NB4 (cell line): ENCODE measurements at places on chromosomes 5 and 9.
A peak's percentile ranks its signal among the peaks of the same experiment; 100 is the strongest.

DNA sequence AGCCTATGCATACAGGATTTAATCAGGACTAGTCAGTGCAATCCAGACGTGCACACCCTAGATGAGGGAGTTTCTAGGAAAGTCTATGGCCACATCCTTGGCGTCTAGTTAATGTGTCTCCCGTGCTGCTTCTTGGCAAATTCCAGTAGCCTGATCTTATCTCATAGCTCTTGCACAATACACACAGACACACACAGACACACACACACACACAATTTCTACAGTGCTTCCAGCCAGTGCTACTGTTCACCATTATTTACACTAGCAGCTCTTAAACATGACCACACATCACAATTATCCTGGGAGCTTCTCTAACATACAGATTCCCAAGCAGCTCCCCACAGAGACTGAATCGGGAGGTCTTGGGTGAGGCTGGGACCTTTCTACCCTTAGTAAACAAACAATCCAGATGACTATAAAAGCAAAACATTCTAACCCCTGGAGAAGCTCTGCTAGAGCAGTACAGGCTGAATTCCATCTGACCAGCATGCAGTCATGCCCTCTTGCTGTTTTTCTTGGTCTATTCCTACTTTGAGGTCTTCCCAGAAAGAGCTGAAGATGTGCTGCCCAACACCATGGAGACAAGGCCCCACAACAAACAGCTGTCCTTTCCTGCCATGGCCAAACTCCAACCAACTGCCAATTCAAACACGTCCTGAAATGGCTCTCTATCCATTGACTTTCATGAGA is 236.6 kb downstream of the DEPDC1B start:
- DNase-seq: no peak

DNA sequence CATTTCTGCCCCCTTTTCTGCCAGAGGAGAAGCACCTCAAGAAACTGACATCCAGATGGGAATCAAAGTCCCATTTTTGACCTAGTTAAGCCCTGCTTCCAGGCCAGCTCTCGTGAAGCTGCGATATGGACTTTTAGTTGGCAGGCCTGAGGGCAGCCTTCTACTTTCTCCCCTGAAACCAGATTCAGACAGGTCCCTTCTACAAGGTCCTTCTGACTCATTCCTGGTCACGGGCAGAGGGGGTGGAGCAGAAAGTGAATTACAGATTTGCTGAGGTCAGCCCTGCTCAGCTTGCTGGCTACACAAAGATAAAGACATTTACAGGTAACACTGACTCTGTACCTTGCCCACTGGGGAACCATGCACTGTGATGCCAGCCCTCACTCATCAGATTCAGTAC is 52.8 kb upstream of the TUT7 start:
- DNase-seq: no peak

GRCh38 chr5:136145030-136145429 is 12.4 kb downstream of the SMAD5 start:
- no peak for DNase-seq

GRCh38 chr9:78004478-78005229 is 27.0 kb downstream of the GNAQ start:
- peak; percentile 50 for DNase-seq

DNA sequence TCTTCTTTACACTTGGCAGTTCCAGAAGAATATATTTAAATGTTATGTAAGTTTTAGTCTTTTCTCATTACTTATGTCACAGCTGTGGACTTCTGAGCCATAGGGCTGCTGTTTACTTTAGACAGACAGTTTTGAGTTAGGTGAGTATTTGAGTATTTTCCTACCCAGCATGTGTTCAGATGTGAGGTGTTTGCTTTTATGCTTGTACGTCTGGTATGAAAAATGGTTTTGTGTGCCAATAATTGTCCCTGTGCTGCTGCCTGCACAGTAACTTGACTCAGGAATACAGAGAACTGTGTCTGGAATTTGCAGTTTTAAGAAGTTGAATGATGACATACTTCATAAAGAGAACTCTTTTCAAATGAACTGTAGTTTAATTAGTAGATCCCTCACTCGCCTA is 20.8 kb downstream of the MEGF10 start:
- no peak for DNase-seq

DNA sequence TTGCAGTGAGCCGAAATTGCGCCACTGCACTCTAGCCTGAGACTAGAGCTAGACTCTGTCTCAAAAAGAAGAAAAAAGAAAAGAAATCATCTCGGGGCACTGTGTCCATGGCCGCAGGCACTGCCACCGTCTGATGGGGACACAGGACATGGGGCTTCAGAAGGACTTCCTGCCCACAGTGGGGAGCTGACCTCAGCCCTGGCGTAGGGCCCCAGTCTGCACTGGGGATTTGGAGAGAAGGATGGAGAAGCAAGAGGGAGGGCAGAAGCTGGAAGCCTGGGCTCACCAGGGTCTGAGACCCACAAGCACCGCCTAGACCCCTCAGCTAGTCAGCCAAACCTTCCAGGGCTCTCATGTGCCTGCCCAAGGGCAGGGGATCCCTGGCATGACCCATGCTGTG is 4.1 kb upstream of the SARDH start:
- DNase-seq: no peak

- no peak for DNase-seq
Measured at GRCh38 chr9:38350529-38350928, 42.0 kb upstream of the ALDH1B1 start.

- no peak for DNase-seq
Measured at GRCh38 chr9:35313916-35314315, 152.1 kb downstream of the UNC13B start.

- DNase-seq: no peak
Measured at GRCh38 chr5:153959134-153959957, 79.4 kb downstream of the FAM114A2 start.

- DNase-seq: no peak
Measured at GRCh38 chr5:128407944-128408343, 130.1 kb downstream of the FBN2 start.

GRCh38 chr9:86408121-86408520 is 53.9 kb upstream of the TUT7 start:
- no peak for DNase-seq

- peak; percentile 11 for DNase-seq
Measured at GRCh38 chr5:174188295-174188694, 142.8 kb downstream of the NSG2 start.

- DNase-seq: no peak
Measured at GRCh38 chr5:178296066-178296465, 63.5 kb upstream of the PHYKPL start.

DNA sequence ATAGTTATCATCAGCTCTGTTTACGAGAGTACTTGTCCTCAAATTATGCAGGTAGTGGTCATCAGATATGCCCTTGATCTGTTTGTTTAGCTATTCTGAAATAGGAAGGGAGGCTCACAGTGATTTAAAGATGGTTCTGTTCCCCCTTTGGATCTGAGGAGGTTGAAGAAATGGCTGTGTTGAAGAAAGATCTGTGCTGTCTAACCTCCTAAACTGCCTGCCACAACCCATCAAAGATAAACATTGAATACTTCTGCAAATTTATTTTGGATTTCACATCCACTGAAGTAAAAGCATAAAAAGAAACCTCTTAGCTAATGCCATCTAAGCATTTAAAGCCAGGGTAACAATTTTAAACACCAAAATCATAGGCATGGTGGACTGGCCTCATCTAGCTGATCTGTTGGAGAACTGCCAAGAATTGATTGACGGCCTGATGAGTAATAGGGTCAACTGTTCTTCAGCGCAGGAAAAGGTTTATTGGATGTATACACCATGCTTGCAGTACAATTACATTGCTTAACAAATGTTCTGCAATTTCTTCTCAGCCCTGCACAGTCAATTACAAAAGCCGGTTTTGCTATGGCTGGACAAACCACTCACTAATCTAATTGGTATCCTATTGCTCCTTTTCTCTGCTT is 97.6 kb downstream of the SEMA6A start:
- DNase-seq: peak; percentile 20
